ENCODE measurements at places on chromosomes 6 and 20.
A peak's percentile ranks its signal among the peaks of the same experiment; 100 is the strongest.

DNA sequence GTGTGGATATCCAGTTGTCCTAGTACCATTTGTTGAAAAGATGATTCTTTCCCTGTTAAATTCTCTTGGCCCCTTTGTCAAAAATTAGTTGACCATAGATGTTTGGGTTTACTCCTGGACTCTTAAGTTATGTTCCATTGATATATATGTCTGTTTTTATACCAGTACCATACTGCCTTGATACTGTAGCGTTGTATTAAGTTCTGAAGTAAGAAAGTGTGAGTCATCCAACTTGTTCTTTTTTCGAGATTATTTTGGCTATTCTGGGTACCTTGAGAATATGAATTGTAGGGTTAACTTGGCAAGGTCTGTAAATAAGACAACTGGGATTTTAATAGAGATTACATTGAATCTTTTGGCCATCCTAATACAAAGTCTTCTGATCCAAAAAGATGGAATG lies 26.5 kb downstream of the PANK2 start:
- DNase-seq: no peak

- no peak for DNase-seq
These were observed 241.1 kb upstream of the PMEPA1 start for GRCh38 chr20:57950764-57951485.

DNA sequence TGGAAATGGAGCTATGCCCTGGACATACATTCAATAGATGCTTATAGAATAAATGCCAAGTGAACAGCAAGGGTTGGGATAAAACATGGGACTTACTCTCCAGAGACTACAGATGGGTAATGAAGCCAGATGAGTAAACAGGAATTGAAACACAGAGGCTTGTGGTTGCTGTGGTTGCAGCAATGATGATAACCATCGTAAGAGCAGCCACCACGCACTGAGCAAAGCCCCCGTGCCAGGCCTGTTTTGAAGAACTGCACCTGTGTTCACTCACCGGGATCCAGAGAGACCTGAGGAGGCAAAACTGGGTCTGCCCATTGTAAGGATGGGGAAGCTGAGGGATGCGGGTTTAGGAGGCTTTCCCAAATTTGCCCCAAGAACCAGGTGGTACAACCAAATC lies 431.1 kb upstream of the CDH4 start:
- no peak for DNase-seq

DNA sequence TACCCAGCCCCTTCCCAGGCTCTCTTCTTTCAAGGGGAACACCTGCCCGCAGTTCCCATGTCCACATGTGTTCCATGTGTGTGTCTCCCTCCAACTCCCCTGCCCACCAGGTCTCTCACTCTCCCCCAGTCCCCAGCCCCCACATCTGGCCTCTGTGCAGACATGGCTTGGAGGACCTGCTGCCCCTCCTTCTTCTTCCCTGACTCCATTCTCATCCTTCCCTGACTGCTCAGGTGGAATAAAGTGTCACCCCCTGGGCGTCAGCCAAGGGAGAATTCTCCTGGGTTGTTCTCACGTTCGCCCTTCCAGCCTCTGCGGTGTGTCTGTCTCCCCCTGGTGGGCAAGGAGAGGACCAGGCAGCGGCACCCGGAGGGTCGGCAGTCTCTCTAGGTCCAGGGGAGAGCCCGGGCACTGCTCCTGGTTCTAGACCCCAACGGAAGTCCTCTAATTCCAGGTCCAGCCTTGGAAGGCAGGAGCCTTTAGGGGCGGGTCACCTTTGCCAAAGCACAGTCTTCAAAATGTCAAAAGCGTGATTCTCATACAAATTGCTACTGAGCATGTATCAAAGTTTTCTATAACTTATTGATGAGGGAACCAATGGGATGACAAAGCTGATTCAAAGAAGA lies 50.5 kb downstream of the EBF4 start:
- peak; percentile 51 for DNase-seq

- DNase-seq: no peak
These were observed 143.0 kb downstream of the SAMD5 start for GRCh38 chr6:147651249-147652063.

DNA sequence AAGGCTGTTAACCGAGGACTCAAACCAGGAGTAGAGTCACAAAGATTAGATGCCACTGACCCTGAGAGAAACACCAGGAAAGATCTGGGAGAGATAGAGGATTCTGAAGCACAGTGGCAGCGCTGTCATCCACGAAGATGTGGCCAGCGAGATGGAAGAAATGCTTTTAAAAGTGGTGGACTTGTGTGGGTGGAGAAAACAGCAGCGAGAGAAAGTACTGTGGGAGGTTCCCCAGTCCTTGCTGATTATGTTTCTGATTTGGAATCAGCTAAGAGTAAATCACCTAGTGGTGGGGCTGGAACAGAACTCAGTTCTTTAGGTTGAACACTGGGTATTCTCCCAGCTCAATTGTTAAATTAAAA lies 435 bp upstream of the ZNF322 start:
- DNase-seq: no peak

DNA sequence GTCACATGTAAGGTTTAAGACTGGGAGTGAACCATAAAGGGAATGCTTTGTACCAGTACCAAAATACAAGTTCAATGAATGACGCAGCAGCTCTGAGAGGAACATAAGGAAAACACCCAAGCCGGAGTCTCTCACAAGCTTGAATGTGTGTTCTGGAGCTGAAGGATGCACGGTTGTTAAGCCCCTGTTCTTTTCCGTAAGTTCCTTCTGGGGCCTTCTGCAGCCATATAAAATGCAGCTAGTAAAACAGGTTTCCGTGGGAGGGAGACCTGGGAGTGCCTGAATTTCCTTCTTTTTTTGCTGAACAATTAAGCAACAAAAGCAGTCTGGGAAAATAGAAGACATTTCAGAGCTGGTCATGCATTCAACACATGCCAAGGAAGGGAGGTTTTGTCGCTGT lies 73.2 kb upstream of the JAG1 start:
- DNase-seq: no peak

DNA sequence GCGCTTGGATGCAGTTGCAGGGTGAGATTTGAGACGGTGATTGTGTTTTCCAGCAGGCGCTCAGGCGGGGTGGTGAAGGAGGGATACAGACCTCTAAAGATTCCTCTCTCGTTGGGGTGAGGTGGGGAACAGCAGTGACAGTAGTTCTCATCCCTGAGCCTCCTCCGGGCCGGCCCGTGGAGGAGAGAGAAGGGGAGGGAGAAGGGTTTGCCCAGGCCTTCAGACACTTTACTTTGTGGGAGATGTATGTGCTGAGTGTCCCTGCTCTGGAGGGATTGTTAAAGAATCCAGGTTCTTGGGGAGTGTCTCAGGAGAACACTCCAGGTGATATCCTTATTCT lies 41.0 kb downstream of the PSMB9 start:
- DNase-seq: no peak

DNA sequence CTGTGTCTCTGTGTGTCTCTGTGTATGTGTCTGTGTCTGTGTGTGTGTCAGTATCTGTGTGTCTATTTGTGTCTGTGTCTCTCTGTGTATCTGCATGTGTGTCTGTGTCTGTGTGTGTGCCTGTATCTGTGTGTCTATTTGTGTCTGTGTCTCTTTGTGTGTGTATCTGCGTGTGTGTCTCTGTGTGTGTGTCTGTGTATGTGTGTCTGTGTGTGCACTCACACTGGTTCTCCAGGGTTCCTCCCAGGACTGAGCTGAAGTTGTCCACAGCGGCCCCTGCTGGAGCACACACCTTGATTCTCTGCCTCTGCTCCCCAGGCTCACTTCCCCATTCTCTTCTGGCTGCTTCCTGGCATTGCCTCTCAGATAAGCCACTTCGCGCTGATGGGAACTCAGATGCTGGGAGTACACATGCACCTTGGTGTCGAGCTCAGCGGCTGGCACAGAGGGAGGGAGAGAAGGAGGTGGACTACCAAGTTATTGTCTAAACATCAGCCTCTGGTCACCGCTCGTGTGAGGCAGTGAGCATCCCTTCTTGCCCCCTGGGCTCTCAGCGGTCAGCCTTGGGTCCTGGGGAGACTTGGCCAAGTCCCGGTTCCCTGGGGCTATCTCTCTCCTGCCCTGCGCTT lies 104.9 kb upstream of the NXT1 start:
- DNase-seq: no peak

DNA sequence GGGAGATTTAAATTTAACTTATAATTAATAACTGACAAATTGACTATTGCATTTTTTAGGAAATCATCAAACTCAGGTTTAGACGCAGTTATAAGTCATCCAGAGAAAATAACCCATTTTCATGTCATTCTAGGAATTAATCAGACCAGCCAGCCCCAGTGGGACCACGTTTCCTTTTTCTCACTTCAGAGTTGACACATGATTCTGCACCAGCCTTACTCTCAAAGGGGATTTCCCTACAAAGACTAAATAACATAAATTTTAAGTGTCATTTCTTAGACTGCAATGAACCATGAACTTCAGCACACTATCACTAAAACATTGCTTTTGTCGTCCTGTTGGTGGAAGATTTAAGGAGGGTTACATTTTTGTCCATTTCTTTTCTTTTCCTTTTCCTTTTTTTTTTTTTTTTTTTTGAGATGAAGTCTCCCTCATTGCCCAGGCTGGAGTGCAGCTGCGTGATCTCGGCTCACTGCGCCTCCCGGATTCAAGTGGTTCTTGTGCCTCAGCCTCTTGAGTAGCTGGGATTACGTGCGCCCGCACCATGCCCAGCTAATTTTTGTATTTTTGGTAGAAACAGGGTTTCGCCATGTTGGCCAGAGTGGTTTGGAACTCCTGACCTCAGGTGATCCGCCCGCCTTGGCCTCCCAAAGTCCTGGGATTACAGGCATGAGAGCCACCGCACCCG lies 3.6 kb downstream of the IPCEF1 start:
- DNase-seq: no peak

- no peak for DNase-seq
These were observed 66.4 kb downstream of the CLIC5 start for GRCh38 chr6:45949256-45949655.

DNA sequence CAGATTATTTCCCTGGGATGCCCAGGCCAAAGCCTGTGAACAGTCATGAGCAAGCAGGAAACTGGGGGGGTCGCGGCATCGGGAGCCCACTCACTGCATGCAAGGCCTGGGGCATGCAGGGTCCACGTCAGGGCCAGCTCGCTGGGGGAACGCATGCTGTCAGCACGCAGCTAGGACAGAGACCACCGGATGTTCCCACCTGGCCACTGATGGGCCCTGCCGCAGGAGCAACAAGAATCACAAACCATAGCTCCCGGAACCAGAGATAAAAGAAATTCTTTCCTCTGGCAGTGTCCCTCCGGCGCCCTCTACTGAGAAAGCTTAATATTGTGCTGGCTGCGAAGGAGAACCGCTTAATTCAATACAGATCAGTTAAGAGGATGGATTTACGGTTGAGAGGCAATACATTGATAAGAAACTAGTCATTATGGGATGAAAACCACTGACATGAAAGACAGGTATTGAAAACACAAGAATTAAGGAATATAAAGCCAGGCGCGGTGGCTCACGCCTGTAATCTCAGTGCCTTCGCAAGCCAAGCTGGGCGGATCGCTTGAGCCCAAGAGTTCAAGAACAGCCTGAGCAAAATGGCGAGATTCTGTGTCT lies 32.6 kb downstream of the C6orf15 start:
- peak; percentile 67 for DNase-seq

- DNase-seq: no peak
These were observed 2.0 kb upstream of the MICAL1 start for GRCh38 chr6:109457562-109457996.

GRCh38 chr6:141426400-141426980 lies 706.2 kb upstream of the GJE1 start:
- DNase-seq: no peak

GRCh38 chr6:50804283-50804682 lies 14.4 kb upstream of the TFAP2B start:
- no peak for DNase-seq

- DNase-seq: no peak
These were observed 43.4 kb downstream of the CNKSR3 start for GRCh38 chr6:154466971-154467679.

DNA sequence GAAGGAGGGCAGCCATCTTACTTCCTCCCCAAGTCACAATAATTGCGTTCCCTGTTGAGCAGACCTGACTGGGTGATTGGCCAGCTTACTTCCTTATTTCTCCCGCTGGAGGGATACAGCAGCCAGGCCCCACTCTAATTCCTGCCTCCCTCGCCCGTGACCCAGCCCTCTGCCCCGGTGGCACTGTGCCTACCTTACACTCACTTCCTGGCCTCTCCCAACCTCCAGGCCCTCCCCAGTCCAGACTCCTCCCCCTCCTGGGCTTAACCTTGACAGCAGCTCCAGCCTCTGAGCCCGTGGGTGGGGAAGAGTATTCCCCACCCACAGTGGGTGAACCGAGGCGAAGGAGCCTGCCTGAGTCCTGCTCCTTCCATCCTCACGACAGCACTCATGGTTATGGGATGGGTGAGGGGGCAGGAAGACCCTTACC lies 3.0 kb downstream of the BAK1 start:
- DNase-seq: peak; percentile 52

DNA sequence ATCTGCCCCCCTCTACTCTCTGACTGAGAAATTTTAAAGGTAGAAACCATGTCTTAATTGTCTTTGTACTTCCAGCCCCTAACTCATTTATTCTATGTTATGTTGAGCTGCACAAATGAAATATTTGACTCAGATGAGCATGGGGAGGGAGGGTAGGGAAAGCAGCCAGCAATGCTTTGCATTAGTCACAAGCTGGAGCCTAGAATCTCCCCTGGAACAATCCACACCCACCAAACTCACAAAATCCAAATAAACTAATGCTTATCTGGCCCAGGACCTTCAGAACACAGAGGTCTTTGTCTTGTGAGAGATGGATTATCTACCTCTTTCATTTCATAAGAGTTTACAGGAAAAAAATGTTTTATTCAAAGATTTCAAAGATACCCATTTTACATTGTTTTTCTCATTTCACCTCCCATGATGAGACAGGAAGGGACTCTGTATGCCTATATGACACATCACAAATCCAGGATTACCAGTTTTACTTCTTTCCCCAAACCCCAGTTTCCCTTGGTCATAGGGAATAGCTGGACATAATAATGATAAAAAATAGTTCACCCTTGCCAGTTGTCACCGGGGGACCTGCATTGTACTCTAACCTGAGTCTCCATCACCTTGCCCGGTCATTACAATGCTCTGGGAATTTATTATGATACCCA lies 466.9 kb downstream of the KIF16B start:
- no peak for DNase-seq

DNA sequence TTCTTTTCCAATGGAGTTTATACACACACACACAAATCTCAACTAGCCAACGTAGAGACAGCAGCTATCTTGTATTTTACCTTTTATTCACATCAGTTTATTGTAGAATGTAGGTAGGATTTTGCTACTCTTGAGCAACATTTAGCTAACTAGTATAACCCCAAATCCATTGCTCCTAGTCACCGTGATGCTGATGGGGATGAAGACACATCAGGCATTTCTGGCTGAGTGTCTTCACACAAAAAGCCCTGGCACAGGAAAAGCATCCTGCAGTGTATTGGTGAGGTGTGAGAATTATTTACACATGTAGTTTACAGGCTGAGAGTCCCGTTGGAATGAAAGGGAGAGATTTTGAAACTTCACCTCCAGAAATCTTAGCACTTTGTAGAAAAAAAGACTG lies 65.9 kb upstream of the FBXL4 start:
- no peak for DNase-seq

DNA sequence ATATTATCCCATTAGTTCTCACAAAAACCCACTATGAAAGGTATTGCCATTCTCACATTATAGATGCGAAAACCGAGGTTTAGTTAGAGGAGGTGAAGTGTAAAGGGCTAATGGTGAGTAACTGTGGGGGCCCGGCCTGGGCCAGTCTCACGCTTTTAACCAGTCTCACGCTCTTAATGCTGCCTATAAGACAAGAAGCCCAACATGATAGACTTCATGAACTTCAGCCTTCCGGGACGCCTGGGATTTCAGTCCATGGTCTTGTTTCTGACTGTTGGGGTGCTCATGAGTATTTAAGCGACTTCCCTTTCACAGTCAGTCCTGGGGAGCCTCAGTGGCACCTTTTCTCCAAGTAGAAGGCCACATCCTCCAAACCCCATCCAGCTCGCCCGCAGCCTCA lies 31.7 kb downstream of the AGPAT4 start:
- no peak for DNase-seq
